Naive thymus-derived CD8-positive, alpha-beta T cell (primary cell): ENCODE measurements at places on chromosomes 2 and 18. TPM values are rescaled to one million over a fixed set of nuclear protein-coding genes. Genes with fewer than 3 reads are reported as not detected.

- DNase-seq: no peak
Measured at GRCh38 chr2:127087791-127088495, 19.0 kb downstream of the BIN1 start.

GRCh38 chr18:55105873-55106272, 146.6 kb upstream of the CCDC68 start:
- no peak for DNase-seq

DNA sequence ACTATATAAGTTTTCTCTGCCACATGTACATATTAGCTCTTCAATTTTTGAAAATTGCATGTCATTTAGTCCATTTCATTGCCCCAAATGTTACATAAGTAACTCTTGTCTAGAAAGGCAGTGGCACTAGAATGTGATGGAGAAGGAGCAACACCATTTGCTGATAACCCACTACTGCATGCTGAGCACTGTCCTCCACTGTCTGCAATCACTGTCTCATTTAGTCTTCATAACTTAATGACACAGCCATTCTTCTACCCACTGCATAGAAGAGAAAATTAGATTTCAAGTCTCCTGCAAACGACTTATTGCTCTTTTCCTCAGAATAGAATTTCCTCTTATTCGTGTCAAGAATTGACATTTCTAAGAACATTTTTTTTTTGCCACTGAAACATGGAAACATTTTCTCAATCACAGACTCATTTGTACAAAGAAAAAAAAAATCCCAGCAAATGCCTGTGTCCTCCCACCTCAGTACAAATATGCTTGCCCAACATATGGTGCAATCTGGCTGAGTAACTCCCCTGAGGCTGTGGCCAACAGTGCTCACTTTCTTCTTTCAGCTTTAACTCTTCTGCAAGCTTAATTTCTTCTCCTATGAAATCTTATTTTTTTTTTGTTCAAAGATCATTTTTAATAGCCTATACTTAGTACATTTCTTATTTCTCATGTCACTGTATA, 768.6 kb upstream of the HS6ST1 start:
- DNase-seq: no peak

GRCh38 chr2:241641631-241642030, 4.1 kb downstream of the ATG4B start:
- DNase-seq: no peak

- DNase-seq: no peak
Measured at GRCh38 chr2:225122007-225122406, 79.7 kb upstream of the DOCK10 start.

DNA sequence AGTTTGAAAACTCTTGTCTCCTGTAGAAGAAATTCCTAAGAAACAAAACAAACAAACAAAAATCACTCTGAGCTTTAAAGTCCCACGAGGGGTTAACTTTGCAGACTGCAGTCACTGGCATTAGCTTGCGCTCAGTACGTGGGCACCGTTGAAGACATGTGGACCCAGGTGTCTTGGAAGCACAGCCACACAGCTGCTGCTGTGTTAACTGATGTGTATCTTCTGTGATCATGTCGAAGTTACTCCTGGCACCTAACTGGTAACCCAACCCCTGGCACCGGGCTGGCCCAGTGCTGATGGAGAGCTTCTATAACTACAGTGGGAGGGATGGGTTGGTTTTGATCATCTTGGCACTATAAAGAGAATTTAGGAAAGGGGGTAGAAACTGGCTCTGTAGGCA, 51.6 kb upstream of the FHL2 start:
- DNase-seq: no peak

DNA sequence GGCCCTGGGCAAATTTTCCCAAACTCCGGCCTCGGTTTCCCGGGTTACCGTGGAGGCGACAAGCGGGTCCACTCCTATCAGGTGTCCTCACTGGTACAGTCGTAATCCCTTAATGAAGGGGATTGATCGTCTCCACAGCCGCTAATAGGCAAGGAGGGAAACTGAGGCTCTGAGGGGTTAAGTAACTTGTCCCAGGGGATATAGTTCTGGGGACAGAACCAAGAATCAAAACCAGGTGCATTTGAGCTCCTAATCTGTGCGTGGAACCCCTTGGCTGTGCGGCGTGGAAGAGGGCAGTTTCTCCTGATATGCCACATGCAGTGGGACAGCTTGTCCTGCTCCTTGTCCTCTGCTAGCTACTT, 157.2 kb downstream of the CYRIA start:
- no peak for DNase-seq

DNA sequence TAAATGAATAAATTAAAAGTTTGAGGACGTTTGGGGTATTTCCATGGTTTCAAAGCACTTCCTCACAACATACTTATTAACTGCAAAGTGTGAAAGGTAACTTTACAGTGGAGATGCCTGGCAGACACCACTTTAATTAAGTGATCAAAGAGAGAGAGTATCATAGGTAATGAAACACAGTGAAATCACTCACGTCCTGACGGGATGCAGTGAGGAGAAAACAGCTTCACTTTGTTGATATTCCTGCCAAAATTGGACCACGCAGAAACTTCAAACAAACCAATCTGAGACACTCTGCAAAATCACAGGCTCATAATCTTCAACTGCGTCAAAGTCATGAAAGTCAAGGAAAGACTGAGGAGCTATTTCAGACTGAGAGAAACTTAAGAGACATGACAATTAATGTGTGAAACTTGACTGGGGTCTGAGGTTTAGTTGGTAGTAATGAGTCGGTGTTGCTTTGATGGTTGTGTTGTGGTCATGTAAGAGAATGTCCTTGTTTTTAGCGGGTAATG, 66.0 kb upstream of the ITGB6 start:
- DNase-seq: no peak

DNA sequence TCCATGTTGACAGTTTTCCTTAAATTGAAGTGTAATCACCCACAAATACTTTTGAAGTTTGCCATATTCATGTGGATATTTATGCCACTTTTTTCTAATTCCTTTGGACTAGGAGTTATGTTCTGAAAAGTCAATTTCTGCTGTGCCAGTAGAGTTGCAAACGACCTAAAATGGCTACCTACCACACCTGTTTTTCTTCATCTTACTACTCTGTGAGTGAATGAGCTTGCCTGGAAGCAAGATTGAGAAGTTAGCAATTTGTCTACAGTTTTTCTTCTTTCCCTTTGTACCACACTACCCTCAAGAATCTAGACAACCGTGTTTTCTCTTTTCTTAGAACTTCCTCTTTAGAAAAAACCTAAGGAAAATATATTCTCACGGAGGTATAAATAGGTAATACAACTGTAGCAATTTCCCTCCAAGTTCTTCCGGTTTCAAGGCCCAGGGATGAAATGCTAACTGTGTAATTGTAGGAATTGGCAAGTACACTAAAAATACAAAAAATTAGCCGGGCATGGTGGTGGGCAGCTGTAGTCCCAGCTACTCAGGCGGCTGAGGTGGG, 7.3 kb upstream of the SLC39A10 start:
- no peak for DNase-seq

DNA sequence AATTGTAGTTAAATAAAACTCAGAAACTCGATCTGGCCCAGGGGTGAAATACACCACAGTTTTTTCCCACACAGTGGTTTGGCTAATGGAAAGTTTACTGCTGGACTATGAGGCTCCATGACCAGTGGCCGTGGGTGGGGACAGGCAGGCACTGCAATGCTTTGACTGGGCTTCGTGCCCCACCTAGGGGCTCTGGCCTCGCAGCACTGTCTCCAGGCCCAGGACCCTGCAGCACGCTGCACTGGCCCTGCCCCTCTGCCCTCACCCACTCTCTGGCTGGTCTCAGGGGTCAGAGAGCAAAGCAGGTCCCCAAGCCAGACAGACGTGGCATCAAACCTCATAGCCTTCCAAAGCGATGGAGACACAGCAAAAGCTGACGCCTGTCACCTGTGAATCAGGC, 13.4 kb upstream of the B3GNT7 start:
- no peak for DNase-seq

- no peak for DNase-seq
Measured at GRCh38 chr2:213885485-213885884, 525.4 kb upstream of the VWC2L start.

DNA sequence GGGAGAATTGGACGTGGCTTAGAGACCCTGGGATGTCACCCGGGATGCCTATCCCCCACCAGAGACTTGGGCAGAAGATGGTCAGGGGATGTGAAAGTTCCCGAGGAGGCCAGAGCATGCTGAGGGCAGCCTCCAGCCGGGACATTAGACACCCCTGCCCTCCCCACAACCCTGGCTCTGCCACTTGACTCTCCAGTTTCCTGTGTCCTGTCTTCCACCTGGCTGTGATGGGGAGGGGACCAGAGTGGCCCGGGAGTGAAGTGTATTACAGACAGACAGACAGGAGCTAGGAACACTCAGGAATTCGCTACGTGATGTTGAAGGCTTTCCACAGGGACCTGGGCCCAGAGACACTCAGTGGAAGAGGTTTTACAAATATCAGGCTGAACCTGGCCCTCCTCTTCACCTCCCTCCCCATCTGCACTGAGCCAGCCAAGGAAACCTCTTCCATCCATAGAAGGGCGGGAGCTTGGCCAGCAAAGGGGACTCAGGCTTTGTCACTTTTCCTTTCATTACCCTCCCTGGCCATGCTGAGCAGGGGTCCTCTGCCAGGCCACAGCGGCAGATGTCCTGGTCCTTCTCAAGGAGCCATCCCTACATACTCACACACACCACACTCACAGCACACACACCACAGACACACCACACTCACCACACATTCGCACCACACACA, 60.7 kb downstream of the SDC1 start:
- DNase-seq: no peak

- no peak for DNase-seq
Measured at GRCh38 chr2:48779019-48779716, 23.6 kb upstream of the LHCGR start.

DNA sequence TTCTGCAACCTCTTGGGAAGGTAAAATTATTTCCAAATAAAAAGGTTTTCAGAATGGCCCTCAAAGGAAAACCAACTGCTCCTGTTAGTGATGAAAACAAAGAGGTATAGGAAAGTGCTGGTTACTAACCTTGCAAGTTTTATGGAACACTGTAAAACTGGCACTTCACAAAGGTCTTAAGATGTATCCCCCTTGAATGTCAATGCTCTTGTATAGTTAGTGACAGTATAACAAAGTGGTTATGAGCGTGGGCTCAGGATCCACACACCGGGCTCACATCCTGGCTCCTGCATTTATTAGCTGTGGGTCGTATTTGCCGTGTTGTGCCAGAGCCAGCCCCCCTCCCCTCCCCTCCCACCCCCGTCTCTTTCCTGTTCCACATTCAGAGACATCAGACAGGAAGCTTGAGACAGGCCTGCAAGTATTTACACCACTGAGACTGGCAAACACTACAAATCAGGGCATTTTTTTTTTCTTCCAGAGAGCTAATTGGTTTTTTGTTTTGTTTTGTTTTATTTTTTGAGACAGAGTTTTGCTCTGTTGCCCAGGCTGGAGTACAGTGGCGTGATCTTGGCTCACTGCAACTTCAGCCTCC, 9.2 kb upstream of the DNPEP start:
- peak; percentile 22 for DNase-seq

- DNase-seq: no peak
Measured at GRCh38 chr2:70750320-70750719, 17.7 kb downstream of the ADD2 start.

UGT1A8 gene
- polyA plus RNA-seq: not detected

DYNAP gene
- polyA plus RNA-seq: not detected

MEP1B gene
- not detected for polyA plus RNA-seq
